Vagina (tissue), 2 donors: ENCODE measurements at places on chromosomes 11 and 22. TPM values are rescaled to one million over a fixed set of nuclear protein-coding genes. Genes with fewer than 3 reads are reported as not detected.
A peak's percentile ranks its signal among the peaks of the same experiment; 100 is the strongest.

RFPL3 gene
- not detected for total RNA-seq

IGSF22 gene
- total RNA-seq: not detected

GUCD1 gene
- 81.8 TPM for total RNA-seq

OLFML1 gene
- total RNA-seq: 11.5 TPM

TBX10 gene
- not detected for total RNA-seq

TESMIN gene
- 8.3 TPM for total RNA-seq

OR8D4 gene
- not detected for total RNA-seq

OR8U1 gene
- not detected for total RNA-seq

CASP5 gene
- not detected for total RNA-seq

MUC5B gene
- 0.25 TPM for total RNA-seq

LRRC4C gene
- total RNA-seq: 5.6 TPM

ALG8 gene
- total RNA-seq: 20.9 TPM

DNA sequence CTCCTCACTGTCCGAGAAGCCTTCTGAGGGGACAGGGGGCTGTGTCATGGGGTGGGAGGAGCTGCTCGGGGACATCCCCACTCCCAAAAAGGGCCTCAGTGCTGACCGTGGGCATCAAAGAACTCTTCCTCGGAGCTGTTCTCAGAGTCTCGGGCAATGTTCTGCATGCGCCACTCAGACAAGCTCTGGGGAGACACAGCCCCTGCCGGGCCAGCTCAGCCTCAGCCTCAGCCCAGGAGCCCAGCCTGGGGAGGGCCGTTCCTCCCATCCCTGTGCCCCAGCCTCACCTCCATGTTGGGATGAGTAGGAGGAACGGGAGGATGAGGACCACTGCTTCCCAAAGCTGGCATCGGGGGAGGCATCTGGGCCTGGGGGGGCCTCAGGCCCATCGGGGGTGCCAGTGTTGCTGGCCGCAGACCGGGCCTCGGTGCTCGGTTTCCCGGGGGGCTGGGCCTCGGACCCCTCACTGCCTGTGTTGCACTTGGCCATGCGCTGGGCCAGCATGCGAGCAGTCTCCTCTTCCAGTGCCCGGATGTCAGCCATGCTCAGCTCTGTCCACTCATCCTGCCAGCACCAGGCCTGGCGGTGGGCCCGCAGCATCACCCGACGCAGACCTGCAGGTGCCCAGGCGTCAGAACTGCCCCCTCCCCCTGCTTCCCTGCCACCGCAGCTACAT, 5.2 kb downstream of the PITPNM1 start:
- DNase-seq: no peak

- DNase-seq: no peak
Measured at GRCh38 chr11:130403271-130403804, 25.1 kb downstream of the ADAMTS8 start.

- DNase-seq: no peak
Measured at GRCh38 chr11:71252770-71253730, 673 bp upstream of the SHANK2 start.

DNA sequence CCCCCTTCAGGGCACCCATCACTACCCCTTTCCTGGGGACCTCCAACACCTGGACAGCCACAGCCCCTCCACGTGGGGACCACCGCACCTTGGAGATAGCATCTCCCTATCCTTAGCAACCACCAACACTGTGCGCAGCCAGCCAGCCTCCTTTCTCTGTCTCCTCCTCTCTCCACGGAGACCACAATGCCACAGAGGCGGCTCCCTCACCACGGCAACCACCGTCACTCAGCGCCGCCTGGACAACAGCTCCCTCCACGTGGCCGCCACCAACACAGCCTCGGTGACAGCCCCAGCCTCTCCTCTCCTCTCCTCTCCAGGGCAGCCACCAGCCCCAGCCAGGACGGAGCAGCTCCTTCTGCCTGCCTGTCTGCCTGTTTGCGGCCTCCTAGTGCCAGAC, 10.5 kb downstream of the ELFN2 start:
- no peak for DNase-seq

DNA sequence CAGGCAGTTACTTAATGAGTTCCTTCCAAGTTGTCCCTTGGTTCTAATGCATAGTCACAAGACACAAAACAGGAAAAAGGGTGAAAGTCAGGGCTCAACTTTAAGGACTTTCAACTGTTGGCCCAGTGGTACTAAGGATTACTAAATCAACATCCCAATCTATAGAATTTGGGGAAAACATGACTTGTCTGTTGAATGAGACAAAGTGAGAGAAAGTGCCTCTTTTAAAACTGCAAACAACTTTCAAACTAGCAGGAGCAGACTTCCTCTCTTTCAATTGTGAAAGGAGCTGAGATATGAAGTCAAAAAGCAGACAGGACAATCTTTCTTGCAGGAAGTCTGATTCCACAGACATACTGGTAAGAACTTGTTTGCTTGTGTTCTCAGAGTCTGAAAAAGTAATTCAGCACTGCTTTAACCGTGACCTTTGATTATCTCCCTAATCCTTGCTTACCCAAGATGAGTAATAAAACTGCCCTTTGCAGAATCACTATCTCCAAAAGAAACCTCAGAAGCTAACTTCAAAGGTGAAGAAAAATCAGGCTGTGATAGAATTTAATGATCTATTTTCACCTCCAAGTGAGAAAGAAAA, 960.7 kb upstream of the RAG2 start:
- DNase-seq: no peak

GRCh38 chr22:38613588-38613987, 42.6 kb downstream of the FAM227A start:
- no peak for DNase-seq

GRCh38 chr11:11856638-11857037, 14.9 kb downstream of the USP47 start:
- DNase-seq: no peak

DNA sequence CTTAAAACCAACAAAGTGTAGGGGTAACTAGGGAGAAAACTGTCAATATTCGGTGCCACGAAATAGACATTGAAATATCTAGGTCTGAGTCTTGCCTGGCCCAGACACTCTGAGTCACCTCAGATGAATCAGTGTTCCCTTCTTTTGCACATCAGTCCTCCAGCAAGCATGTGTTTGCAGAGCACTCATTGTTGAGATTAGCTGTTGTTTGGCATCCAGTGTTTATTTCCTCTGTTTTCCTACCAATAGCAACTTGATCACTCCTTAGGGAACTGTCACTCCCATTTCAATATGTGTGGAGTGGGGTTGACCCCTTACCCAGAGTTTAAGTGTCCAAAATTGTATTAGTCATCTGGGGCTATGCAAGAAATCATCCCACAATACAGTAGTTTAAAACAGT, 4.7 kb upstream of the ASCC2 start:
- no peak for DNase-seq

- no peak for DNase-seq
Measured at GRCh38 chr11:9625728-9626127, 38.1 kb upstream of the SWAP70 start.

DNA sequence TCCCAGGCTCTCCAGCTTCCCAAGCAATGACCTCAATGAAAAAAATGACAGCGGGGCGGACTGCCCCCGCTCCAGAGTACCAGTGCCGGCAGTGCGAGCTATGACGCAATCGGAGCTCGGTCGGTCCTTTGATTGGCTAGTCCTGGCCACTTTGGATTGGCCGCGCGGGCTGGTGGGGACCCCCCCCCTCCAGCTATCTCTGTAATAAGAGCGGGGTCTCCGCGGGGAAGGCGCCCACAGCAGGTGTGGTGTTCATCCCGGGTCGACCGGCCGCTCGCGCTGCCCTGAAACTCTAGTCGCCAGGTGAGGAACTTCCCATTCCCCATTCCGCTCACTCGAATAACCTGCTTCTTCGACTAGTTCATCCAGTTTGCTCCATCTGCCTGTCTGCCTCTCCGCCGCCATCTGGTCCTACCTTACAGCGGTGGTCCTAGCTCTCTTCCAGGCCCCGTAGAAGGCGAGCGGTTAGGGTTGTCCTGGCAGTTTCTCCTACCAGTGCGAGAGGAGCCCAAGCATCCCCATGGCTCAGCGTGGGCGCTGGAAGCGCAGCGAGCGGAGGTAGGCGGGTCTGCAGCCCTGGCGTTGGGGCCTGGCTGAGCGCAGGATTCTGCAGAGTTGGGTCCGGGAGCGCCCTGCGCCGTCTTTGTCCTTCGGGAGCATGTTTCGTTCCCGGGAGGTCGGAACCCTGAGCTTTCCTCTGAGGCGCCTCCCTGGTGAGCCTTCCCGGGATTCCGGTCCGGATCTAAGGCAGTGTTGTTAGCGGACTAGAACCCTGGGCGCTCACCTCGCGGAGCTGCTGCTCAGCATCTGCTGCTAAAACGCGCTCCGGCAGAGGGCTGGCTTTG, at the start of gene CALCB:
Gene CALCB (plus strand): TSS at position 233 of the 845 bp plus-strand sequence. CDS start 1,126 bp downstream, outside the sequence.
- no peak for DNase-seq

GRCh38 chr22:42959576-42960509, 55.1 kb downstream of the PACSIN2 start:
- no peak for DNase-seq

DNA sequence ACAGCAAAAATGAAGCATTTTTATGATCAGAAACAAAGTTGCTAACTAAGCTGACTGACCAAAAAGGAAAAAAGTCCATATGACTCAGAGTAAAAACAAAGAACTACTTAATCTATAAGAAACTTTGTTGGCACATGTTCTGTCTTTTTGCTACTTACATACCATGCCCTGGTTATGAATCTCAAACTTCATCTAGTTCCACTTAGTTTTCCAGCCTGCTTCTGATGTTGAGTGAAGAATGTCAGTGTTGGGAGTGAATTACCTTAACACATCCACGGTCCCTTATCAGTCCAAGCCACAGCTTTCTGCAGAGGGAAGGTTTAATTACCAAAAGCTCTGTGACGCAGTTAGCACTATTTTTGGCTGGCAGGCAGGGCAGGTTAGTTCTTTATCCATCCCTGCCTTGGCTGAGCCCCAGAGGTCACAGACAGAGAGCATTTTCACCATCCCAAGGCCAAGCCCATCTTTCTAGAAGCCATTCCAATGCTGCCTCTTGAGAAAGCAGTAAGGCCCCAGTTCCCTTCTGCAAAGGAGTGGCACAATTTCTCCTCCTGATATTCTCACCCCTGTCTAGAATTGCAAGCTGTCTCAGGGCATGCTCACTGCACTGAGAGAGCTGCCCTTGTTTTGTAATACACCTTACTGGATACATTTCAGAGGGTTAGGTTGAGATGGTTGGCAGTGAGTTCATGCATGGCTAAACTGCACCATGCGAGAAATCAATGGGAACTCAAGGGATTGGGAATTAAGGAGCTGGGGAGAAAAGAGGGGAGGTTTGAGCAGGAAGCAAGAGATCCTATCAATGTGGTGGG, 67.1 kb downstream of the SLC1A2 start:
- DNase-seq: no peak

GRCh38 chr22:20153945-20154344, 3.1 kb upstream of the CCDC188 start:
- DNase-seq: no peak

DNA sequence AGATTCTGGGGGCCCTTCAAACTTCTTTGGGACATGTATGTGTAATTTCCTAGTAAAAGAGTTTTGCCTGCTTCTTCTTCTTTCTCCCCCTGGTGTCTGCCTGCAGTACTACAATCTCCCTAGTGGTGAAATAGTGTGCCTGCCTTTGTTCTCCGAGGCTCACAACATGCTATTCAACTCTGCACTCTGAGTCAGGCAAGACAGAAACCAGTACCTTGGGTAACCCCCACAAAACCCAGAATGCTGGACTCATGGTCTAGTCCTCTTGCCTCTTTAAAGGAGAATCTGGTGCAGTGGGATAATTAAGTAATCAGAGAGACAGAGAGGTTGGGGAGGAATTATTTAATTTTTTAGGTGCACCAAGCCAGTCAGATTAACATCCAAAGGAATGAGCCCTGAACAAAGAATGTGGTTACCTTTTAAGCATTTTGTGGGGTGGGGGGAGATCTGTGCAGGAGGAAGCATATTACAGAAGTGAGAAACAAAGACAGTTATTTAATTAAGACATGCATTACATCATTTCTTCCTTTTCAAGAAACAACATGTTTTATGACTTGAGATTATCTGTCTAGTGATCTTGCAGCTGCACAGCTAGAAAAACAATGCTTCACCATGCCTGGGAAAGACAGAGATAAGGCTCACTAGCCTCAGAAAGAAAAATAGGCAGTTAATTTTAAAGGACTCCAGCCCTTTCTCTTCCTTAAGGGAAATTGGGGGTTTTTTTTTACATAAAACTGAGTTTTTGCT, 11.0 kb upstream of the MS4A6A start:
- DNase-seq: no peak

DNA sequence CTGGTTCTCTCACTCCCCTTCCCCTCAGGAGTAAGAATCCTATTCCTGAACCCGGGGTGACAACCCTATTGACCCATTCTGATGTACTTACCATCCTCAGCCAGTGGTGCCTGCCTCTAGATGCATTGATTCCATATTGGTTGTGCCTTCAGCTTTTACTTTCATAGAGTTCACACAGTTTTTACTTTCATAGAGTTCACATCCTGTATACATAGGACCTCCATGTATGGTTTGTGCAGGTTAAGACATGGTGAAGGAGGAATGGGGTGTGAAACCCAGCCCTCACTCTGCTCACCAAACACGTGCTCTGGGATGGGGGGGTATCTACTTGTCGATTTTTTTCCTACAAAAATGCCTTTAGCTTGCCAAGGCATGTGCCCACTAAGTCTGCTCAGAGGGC, 105.6 kb upstream of the TBCEL start:
- DNase-seq: no peak

GRCh38 chr11:129590753-129591475, 215.3 kb downstream of the BARX2 start:
- peak; percentile 88 for DNase-seq

- DNase-seq: no peak
Measured at GRCh38 chr22:31020334-31020733, 51.3 kb downstream of the TUG1 start.

DNA sequence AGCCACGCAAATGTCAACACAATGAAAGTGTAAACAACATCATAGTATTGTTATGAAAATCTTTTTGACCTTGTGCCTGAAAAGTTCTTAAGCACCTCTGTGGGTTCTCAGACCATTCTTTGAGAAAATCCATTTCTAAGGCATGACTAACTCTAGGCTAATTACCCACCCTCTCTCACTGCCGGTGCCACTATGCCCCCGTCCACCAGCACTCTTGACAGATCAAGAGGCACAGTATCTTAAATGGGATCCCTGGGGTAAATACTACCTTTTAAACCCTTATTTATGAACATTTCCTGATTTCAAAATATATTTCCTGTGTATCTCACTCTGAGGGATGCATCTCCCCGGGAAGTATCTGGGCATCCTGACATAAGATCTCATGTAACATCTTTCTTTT, 607.5 kb downstream of the METTL15 start:
- DNase-seq: no peak
